ENCODE measurements at places on chromosomes 12 and 14. TPM values are rescaled to one million over a fixed set of nuclear protein-coding genes. Genes with fewer than 3 reads are reported as not detected.

DNA sequence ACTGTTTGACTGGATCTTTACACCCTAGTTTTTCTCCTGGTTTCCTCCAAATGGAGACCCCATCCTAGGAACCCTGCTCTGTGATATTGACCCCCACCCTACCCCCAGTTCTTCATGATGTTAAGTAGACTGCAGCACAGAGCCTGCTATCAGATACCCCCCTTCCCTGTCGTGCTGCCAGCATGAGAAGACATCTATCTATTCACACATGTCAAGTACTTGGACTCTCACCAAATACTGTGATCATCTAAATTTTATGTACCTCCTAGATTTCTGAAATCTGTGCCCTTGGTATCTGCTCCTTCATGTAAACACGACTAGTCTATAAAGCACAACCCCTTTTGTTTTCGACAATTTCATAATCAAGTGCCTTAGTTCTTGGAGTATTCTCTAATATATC, 38.9 kb downstream of the FERMT2 start:
- no peak for DNase-seq

GRCh38 chr12:111430433-111431353, 25.0 kb downstream of the SH2B3 start:
- no peak for DNase-seq

GRCh38 chr12:121288158-121288845, 8.2 kb downstream of the CAMKK2 start:
- no peak for DNase-seq

GRCh38 chr12:128671528-128672042, 152.2 kb downstream of the SLC15A4 start:
- no peak for DNase-seq

- DNase-seq, result no peak
Measured at GRCh38 chr12:93825931-93826555, 148.9 kb downstream of the CRADD start.

- DNase-seq, result no peak
Measured at GRCh38 chr12:115312901-115313300, 628.9 kb upstream of the TBX3 start.

- no peak for DNase-seq
Measured at GRCh38 chr12:110760204-110760609, 17.5 kb upstream of the PPP1CC start.

- DNase-seq, result no peak
Measured at GRCh38 chr12:94793191-94793595, 142.8 kb upstream of the TMCC3 start.

- DNase-seq, result no peak
Measured at GRCh38 chr12:132407992-132408391, 78.6 kb upstream of the GALNT9 start.

DNA sequence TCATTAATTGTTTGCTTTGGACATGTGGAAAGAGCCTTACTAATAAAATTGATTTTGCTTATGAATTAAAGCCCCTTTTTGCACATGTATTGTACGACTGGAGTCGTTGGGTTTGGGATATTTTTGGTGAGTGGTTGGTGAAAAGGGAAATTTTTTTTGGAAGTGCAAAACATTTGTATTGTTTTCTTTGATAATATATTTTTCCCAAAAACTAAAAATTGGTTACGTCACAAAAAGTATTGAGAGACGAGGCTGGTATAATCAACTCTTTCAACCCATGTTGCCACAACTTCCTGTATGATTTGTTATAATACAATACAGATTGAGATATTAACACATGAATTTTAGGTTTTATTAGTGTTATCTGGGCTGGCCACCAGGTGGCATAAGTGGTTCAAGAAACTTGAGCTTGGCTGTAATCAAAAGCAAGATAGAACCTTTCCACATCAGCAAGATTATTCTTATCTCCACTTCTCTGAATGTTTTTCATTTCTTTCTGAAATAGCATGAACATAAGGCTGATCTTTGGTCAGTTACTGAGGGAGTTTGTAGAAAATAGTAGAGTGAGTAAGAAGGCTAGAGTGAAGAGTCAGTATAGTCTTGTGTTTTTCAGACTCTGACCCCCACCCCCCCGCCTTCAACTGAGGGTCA, 8.7 kb downstream of the NGDN start:
- peak; percentile 35 for DNase-seq

GRCh38 chr12:27524494-27524835, 459 bp downstream of the PPFIBP1 start:
- DNase-seq, result no peak

GRCh38 chr12:115222220-115222619, 538.2 kb upstream of the TBX3 start:
- no peak for DNase-seq

DNA sequence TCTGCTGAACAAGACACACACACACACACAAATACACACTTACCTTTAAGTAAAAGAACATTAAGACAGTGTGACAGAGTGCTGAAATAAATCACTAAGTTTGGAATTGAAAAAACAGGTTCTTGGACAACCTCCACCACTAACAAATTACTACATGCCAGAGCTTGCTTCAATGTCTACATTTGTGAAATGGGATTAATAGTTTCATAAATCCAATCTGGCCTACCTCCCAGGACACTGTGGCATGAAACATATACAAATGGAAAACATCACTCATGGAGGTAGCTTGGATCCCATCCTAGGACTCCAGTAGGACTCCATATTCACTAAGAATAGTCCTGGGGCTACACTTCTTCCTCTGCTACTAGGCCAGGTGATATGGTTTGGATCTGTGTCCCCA, 8.2 kb upstream of the CCDC60 start:
- DNase-seq, result no peak

- no peak for DNase-seq
Measured at GRCh38 chr12:14213542-14213941, 151.9 kb upstream of the ATF7IP start.

- DNase-seq, result peak; percentile 63
Measured at GRCh38 chr14:23929822-23930294, 23.7 kb upstream of the DHRS4 start.

- no peak for DNase-seq
Measured at GRCh38 chr14:64841772-64842750, 37.6 kb downstream of the SPTB start.

DNA sequence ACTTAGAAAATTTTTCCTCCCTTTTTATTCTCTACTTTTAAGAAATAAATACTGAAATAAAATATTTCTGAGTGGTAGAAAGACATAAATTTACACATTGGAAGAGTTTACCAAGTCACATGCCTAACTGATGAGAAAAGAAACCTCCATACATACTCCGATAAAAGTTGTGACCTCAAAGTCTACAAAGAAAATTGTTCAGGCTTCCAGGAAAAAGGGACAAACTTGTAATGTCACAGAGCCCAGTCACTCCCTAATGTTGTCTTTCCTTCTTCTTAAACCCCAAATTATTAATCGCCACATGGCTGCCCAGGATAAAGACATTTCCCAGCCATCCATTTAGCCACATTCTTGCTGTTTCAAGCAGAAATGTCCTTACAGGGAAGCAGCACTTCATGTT, 455.3 kb downstream of the MDGA2 start:
- DNase-seq, result no peak

DNA sequence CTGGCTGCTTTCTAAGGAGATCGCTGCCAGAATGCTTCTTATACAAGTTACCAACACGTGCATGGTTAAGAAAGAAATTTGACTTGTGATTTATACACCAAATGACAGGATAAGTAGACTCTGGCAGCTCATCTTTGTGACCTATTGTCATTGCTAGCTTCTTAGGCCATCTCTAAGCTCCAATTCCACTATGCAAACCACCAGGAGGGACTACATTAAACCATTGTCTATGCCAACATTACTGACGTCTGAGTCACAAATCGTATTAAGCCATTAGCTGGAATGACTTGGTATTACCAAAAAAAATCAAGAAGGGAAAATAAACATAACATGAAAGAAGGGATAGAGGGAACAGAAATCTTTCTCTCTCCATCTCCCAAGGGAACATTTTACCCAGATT, 15.8 kb upstream of the VPS33A start:
- no peak for DNase-seq

DNA sequence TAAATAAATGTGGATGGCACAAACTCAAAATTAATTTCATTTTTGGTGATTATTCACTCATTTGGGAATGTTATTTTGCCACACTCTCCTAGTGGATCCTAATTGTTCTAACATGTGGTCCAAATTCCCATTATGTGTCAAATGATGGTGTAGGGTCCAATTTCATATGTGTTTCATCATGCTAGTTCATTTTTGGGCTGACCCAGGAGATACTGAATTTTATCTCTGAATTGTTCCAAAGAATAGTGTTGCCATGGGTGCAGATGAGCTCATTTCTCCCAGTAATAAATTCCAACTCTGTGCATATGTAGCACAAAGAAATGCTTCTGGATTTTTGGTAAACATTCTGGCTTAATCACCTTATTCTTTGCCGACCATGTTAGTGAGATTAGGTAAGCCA, 23.5 kb upstream of the SEL1L start:
- no peak for DNase-seq

The GNB3 gene
- polyA plus RNA-seq, result 5.8 TPM

The OR2AP1 gene
- 0.04 TPM for polyA plus RNA-seq

The HAL gene
- 0.35 TPM for polyA plus RNA-seq

The TESPA1 gene
- 0.18 TPM for polyA plus RNA-seq

Measured in right renal pelvis (tissue), 4 donors.